Cardiac septum (tissue), 1 donor: ENCODE measurements at places on chromosomes 6 and 20. TPM values are rescaled to one million over a fixed set of nuclear protein-coding genes. Genes with fewer than 3 reads are reported as not detected.

DNA sequence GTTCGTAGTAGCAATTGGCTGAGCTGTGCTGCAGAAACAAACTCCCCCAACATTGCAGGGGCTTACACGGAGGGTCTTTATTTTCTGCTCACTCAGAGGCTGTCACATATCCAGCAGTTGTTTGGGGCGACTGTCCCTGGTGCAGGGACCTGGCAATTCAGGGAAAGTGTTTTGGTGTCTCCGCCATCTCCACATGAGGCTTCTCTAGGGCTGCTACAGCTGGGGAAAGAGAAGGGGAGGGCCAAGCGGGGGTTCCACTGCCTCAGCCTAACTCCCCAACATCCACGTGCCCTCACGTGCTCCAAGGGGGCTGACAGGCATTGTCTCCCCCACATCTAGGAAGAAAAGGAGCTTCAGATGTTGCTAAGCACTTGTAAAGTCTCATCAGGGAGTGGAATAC, 61.3 kb upstream of the NXT1 start:
- DNase-seq: peak; percentile 10

GRCh38 chr6:52524918-52525317, 51.9 kb downstream of the TRAM2 start:
- DNase-seq: no peak

- DNase-seq: no peak
Measured at GRCh38 chr6:42280966-42281533, 63.4 kb upstream of the MRPS10 start.

GRCh38 chr20:59148701-59149493, 14.7 kb upstream of the ZNF831 start:
- peak; percentile 12 for DNase-seq

DNA sequence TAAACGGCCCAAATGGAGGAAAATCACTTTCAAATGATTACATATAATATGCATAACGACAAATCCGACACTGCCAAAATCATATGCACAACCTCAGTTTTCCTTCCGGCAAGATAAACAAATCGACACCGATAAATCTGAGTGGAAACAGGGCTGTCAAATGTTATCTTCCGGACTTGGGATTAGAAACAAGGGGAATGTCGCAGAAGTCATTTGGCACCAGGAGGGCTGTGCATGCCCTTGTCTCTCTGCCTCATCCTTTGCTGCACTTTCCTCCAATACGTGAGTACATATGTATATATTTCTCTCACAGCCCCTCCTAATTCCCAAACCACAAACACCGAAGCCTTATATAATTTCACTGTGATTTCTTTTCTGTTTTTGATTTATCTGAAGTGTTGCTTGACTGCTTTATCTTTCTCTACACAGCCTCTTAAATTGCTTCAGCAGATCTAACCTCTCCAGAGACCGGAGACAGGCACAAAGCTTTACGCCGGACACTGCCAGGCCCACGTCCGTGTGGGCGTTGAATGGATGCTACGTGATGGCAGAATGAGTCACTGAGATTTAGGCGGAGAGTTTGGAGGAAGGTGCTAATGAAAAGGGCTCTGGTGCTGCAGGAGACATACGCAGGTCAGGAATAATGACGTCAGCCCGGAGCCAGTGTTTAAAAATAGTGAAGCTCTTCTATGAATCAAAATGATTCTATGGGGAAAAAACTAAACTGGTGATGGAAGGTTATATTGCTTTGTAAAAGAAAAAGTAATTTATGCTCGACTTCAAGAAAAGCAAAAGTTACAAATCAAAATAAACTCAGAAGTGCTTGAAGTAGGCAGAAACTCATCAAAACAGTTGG, 21.0 kb upstream of the PRELID3B start:
- peak; percentile 86 for DNase-seq

The GABRR1 gene
- not detected for total RNA-seq

The ZNF391 gene
- total RNA-seq: 0.62 TPM
